ENCODE measurements at places on chromosomes 6 and 20. TPM values are rescaled to one million over a fixed set of nuclear protein-coding genes. Genes with fewer than 3 reads are reported as not detected.

The ASIP gene
- total RNA-seq = not detected

The FAM184A gene
- total RNA-seq = 4.3 TPM

The ARFGEF3 gene
- 1.3 TPM for total RNA-seq

The GRM4 gene
- total RNA-seq = not detected

The VGLL2 gene
- total RNA-seq = 0.58 TPM

The RAD21L1 gene
- not detected for total RNA-seq

The C6orf132 gene
- total RNA-seq = not detected

The TRIM31 gene
- total RNA-seq = not detected

The STX7 gene
- total RNA-seq = 9.6 TPM

The SGK2 gene
- total RNA-seq = 0.05 TPM

The CPXM1 gene
- total RNA-seq = not detected

The SMOC2 gene
- total RNA-seq = not detected

The SIGLEC1 gene
- not detected for total RNA-seq

The ZC3H12D gene
- total RNA-seq = 0.08 TPM

The ZBTB12 gene
- 6.4 TPM for total RNA-seq

The HLA-DRA gene
- total RNA-seq = 285 TPM

The SLA2 gene
- not detected for total RNA-seq

The HRH3 gene
- total RNA-seq = not detected

The WFDC9 gene
- not detected for total RNA-seq

The ATXN1 gene
- total RNA-seq = 11.5 TPM

The EDN1 gene
- total RNA-seq = 0.38 TPM

The RTN4IP1 gene
- total RNA-seq = 6.0 TPM

The TRIM10 gene
- total RNA-seq = not detected

The SLC17A3 gene
- total RNA-seq = not detected

The SRMS gene
- total RNA-seq = not detected

The MED20 gene
- 16.7 TPM for total RNA-seq

Measured in A375 (cell line).